ENCODE measurements at places on chromosomes 4 and X.

DNA sequence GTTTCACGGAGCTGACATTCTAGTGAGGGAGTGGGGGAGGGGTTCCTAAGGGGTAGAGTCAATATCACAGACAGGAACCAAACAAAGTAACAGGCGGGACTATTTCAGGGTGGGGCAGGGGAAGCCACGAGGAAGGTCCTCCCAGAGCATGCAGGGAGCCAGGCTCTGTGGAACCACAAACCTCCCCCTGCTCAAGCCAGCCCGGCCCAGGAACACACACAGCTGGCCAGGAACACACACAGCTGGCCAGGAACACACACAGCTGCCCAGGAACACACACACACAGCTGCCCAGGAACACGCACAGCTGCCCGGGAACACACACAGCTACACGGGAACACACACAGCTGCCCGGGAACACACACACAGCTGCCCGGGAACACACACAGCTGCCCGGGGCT is 24.8 kb downstream of the EVC2 start:
- DNase-seq, result no peak

- DNase-seq, result no peak
Observed at GRCh38 chr4:38232741-38233140, 272.5 kb downstream of the PTTG2 start.

DNA sequence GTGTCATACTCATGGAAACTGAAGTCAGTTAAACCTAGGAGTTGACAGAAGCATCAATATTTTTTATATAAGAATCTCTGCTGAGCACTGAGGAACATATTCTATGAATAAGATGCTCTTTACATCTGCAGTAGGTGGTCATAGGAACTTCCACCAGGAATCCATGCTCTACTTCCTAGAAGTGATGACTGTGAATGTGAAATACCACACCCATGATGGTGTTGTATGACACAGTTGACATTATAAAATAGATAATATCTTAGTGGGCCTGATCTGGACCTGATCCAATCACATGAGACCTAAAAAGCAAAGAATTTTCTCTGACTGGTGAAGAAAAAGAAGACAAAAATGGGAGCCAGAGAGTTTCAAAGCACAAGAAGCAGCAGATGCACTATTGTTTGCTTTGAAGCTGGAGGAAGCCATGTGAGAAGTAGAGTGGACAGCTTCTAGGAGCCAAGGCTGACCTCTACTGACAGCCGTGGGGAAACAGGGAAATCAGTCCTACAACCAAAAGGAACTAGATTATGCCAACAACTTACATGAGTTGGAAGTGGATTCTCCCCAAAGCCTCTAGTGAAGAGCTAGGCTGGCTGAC is 68.6 kb upstream of the HS3ST1 start:
- DNase-seq, result no peak

GRCh38 chrX:69503782-69504625 is at the start of gene NALF2:
NALF2 (plus strand) TSS chrX:69504326; CDS start chrX:69505283, 957 bp downstream.
- DNase-seq, result peak; percentile 31

GRCh38 chrX:14819769-14820168 is 53.1 kb downstream of the FANCB start:
- no peak for DNase-seq

DNA sequence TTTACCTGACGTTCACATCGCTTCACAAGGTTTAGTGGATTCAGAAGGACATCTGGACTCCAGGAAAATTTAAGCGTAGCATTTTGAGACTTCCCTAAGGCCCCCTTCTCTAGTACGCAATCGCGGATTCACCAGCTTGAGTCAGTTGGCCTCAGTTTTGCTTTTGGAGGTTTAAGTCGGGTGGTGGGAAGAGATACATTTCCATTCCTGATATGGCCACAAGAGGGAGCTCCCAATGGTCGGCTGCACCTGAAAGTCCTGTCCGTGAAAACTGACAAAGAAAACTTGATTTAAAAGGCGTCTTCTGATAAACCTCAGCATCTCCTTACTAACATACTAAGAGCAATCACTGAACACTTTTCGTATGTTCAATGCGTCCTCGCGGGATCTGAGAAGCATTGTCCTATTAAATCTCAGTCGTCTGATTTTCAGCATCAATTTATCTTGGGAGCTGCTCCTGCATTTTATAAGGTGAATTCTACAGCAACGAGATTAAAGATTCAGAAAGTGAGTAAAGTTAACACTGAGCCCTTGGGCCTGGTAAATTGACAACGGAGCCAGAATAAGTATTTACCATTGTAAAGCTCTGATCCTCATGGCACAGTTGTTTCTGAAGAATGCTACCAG is 50.6 kb downstream of the LGI2 start:
- peak; percentile 38 for DNase-seq

DNA sequence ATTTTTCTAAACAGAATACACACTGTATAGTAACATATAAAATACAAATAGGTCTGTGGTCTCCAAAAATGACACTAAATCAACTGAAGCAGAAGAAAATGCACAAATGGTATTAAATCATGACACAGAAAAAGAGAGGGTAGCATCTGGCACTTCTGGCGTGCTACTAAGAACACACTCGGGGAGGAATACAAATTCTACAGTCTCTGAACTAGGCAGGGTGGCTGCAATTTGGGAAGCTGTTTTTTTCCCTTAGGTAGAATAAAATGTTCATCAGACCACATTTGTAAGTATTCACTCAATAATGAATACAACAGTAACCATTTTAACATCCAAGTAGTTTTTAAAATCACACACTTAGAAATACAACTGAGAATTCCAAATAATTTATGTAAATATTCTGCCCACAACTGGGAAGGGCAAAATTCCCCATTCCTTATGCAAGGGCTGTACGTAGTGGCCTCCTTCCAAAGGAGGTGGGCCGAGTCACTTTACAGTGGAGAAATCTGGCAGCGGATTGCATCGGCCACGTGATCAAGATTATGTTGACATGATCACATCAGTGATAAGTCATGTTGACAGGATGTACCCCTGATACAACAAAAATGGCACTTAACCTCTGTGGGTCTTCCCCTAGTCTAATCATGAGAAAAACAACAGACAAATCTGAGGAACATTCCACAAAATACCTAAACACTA is 101.1 kb downstream of the TSPAN5 start:
- no peak for DNase-seq

DNA sequence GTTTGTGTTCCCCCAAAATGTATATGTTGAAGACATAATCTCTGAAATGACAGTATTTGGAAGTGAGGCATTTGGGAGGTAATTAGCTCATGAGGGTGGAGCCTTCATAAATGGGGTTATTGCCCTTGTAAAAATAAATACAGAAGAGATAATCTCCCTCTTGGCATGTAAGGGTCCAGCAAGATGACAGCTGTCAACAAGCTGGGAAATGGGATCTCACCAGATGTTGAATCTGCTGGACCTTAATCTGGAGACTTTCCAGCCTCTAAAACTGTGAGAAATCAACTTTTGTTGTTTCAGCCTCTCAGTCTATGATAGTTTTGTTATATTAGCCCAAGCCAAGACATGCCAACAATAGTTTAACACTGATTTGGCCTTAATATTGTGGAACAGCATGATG is 438.2 kb upstream of the PCDH7 start:
- DNase-seq, result no peak

DNA sequence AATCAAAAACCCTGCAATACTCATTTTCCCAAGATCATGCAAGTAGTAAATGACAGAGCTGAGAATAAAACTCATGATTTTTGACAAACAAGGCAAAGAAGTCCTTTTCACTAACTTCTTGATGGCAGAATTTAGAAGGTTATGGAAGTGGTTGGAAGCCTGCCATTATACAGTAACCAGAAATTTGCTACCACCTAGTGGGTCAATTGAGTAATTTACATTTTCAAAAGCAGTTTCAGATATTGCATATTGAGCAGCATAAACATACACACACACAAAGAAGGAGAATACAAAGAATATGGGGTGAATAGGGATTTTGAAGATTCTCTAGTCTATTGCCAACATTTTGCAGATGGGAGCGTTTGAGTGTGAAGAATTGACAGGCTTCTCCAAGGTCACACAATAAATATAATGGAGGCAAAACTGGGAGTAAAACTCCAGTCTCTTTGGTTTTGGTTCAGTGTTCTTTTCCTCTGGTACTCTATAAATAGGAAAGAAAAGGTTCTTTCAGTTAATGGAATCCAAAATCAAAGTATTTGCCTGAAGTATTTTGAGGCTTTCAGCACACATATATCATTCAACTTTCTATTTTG is 70.2 kb downstream of the GC start:
- peak; percentile 63 for DNase-seq

DNA sequence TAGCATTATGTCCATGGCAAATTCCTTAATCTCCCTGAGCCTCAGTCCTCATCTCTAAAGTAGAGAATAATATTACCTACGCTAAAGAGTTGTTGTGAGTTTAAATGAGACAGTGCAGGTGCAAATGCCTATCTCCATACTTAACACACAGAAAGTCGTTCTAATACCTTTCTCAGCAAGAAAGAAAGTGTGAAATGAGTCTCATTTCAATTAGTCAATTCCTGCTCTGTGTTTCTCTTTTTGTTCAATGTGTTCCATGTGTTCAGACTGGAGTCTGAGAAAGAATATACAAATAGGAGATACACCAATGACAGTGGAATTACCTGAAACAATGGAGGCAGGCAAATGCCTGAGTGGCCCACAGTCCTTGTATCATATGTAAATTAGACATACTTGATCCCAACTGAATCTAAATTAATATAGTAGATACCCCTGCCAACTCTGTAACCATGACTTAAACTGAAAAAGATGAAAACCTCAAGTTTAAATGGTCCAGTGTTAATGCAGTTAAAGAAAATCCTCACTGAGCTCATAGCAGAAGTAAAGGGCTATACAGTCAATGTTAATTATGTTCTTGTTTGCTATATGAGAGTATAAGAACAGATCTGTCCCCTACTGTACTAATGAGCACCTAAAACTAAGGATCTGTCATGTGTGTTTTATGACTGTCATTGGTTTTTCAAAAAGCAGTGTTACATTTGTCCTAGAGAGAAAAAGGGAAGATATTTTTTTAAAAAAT is 68.2 kb downstream of the GPC3 start:
- no peak for DNase-seq

GRCh38 chrX:124208660-124209059 is 123.8 kb upstream of the TEX13D start:
- DNase-seq, result no peak

- DNase-seq, result no peak
Observed at GRCh38 chr4:92733231-92733630, 429.5 kb downstream of the GRID2 start.

DNA sequence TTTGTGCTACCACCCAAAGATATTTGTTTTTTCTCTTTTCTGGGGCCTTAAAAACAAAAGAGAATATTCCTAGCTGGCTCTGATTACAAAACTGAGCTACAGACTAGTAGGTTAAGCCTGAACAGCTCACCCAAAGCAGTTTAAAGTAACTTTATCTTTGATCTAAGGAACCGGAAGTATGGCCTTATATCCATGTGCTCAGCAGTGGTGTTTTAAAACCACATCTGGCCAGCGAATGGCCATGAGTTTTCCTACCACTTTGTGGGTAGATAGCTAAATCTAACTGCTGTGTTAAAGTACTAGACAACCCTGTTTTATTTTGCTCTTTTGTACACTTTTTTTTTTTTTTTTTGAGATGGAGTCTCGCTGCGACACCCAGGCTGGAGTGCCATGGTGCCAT is 24.6 kb downstream of the ADGRG4 start:
- no peak for DNase-seq

GRCh38 chr4:7546809-7547367 is 112.2 kb upstream of the PSAPL1 start:
- no peak for DNase-seq

DNA sequence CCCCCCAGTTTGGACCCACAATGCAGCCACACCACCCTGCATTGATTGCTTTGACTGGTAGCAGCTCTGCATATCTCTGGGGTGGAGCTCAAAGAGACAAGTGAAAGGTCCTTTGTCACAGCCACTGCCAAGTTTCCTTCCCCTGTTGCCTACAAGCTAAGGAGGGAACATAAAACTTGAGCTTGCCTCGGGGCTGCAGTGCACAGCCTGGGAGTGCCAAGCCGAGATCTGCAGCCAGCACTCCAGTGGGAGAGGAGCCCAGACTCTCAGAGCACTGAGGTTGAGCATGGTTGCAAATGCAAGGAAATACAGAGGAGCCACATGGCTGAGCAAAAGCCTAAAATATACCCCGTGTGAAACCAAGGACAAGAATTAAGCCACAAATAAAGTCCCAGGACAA is 142.2 kb downstream of the DKK2 start:
- no peak for DNase-seq

DNA sequence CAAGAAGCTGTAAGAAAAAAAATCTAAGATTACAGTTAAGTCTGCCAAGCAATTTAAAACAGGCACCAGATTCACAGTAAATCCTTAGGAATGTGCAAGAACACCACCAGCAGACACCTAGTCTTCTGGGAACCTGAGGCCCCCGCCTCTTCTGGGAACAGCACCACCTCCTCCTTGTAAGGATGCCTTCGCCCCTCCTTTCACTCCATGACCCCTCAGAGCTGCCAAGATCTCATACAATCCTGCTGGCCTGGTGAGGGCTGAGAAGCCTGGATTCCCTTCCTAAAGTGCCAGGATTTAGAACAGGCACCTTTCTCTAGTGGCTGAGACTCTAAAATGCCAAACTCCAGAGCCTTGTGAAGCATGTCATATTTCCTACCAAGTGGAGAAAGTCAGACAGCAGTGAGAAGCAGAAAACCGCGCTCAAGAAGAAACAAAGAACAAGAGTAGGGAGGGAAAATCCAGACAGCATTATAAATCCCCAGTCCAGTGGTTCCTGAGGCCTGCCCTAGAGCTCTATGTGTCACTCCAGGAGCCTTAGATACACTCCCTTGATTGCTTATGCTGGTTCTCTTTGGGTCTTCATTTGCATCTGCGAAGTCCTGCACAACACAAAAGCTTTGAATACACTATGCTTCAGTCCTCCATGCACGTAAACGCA is 166.4 kb downstream of the TSPAN5 start:
- DNase-seq, result no peak

DNA sequence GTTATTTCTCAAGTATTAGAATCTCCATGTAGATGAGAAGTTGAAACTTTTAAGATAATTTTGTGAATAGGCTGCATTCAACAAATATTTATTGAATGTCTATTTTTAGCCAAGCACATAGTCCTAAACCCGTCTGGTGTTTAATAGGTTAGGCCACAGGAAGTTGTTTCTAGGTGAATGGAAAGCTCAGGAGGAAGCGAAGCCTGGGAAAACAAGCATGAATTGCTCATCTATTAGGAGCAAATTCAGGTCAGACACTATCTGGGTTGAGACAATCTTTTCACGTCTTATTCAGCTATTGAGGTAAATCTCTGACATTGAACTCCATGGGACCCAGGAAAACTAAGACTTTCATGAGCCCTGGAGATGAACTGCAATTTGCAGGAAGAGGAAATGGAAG is 43.1 kb upstream of the FREM3 start:
- no peak for DNase-seq

DNA sequence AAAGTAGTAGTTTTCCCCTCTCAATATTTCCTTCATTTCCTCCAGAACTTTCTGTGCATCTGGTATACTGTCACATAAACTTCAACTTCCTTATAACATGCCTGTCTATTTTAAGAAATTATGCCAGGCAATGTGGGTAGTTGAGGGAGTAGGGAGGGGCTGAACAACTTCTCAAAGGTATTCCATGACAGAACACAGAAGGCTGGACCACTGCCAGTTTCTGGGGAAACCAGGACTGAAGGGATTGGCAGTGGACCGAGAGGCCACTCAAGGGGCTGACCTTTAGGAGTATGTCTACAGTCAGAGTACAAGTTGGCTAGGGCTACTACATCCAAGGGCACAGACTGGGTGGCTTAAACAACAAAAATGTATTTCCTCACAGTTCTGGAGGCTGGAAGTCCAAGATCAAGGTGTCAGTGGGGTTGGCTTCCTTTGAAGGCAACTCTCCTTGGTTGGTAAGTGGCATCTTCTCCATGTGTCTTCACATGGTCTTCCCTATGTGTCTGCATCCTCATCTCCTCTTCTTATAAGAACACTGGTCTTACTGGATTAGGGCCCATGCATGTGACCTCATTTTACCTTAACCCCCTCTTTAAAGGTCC is 6.9 kb downstream of the SH3RF1 start:
- no peak for DNase-seq

All from hippocampal formation (tissue), 2 donors.